ENCODE measurements at places on chromosomes 2 and 18.

- no peak for DNase-seq
Measured at GRCh38 chr2:145012806-145013205, 492.9 kb upstream of the ZEB2 start.

GRCh38 chr18:48388478-48388877 lies 20.7 kb downstream of the ZBTB7C start:
- DNase-seq, result no peak

- DNase-seq, result peak; percentile 55
Measured at GRCh38 chr2:42101206-42102023, 53.6 kb downstream of the PKDCC start.

- DNase-seq, result no peak
Measured at GRCh38 chr18:25033747-25034471, 318.1 kb downstream of the ZNF521 start.

GRCh38 chr2:70471129-70471528 lies 82.5 kb downstream of the TGFA start:
- DNase-seq, result no peak

DNA sequence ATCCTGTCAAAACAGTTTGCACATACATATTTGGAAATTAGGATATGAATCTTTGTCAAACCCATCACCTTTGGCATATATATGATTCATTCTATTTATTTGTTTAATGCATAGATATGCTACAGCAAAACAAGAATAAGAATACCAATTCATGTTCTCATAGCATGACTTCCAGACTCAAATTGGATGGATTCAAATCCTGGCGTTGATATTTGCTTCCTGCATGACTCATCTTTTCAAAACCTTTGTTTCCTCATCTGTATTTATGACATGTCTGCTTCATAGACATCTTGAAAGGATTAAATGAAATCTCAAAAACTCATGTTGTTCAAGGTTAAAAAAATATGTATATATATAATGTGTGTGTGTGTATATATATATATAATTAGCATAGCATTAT lies 261.3 kb downstream of the MBD5 start:
- no peak for DNase-seq

DNA sequence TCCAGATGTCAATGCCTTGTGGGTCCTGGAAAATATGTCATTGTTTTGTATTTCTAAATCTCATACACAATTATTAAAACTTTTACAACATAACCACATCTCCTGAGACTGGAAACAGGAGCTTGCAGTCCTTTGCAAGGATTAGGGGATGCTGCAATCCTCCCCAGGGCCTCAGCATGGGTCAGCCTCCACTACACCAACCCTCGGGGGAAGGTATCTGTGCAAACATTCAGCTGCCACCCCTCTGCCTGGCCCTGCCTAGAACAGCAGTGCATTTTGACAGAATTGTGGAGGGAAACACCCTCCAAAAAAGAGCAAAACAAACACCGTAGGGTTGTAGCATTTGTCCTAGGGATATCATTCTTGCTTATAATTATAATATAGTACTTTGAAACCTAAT lies 4.2 kb upstream of the UPP2 start:
- DNase-seq, result no peak

GRCh38 chr2:14148216-14148615 lies 484.3 kb upstream of the LRATD1 start:
- no peak for DNase-seq

DNA sequence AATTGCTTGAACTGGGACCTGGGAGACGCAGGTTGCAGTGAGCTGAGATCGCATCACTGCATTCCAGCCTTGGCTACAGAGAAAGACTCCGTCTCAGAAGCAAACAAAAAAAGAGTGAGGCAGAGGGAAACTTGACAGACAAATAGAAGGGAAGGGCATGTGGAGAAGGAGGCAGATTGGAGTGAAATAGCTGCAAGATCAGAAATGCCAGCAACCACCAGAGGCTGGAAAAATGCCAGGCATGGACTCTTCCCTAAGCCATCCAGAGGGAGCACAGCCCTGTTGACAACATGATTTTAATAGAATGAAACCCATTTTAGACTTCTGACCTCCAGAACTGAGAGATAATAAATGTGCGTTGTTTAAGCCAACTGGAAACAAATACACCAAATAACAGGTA lies 447.2 kb upstream of the SPHKAP start:
- no peak for DNase-seq

GRCh38 chr2:42493468-42494354 lies at the start of gene KCNG3:
KCNG3 (minus strand) TSS chr2:42493982; CDS start chr2:42493501, 481 bp downstream.
- peak; percentile 63 for DNase-seq

DNA sequence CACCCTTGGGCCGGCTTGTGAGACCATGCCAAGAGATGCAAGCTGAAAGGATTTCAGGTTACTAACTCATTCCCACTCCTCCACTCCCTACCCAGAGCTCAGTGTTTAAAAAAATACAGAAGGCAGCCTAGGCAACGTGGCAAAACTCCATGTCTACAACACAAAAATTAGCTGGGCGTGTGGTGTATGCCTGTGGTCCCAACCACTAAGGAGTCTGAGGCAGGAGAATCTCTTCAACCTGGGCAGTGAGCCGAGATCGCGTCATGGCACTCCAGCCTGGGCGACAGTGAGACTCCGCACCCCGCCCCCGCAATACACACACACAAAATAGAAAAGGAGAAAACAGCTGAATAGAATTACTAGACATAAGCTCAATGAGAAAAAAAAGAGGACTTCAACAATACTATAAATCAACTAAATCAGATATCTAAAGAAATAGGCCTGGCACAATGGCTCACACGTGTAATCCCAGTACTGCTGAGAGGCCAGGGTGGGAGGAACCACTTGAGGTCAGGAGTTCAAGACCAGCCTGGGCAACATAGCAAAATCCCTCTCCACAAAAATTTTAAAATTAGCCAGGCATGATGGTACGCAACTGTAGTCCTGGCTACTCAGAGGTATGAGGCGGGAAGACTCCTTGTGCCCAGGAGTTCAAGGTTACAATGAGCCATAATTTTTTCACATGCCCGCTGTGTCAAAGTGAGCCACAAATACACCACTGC lies 10.1 kb downstream of the IWS1 start:
- DNase-seq, result no peak

DNA sequence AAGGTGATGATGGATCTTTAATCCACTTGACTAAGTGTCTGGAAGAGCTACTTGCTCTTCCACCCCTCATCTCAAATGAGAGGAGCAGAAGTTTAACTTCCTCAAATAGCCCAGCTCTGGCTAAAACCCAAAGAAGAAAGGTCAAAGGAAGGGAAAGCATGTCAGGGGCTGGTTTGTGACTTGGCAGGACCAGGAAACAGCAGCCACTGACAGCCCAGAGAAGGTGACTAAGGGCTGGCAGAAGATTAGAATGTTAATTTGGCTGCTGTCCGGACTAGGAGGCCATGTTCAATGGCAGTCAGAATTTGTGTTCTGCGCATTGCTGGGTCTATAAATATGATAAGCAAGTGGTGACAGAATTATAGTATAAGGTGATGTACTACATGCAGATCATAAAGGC lies 386.2 kb downstream of the SETBP1 start:
- no peak for DNase-seq

DNA sequence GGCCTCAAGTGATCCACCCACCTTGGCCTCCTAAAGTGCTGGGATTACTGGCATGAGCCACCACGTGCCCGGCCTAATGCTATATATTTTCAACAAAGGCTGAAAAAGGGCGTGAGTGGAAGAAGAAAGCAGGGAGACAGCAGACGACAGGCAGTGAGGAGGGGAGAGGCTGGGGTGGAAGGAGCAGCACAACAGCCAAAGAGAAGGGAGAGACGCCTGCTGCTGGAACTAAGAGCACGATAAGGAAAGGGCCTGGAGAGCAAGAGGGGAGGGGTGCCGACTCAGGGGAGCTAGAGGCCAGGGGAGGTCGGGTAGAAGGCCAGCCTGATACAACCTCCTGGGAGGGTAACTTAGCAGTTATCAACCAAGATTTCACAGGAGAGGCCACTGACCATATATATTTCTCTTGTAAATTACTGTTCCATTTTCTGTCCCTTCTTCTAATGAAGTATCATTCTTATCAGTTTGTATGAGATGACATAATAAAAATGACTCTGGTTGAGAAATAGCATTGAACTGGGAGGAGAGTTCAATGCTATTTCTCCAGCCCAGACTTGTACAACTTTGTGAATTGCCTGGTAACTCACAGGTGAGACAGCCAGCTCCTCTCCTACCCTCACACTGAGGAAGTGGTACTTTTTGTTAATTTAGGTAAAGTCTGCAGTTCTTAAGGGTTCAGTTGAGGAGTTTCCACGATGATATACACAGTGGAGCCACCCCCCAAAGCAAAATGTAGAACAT lies 5.8 kb upstream of the RNU4ATAC start:
- DNase-seq, result no peak

GRCh38 chr2:100178085-100178788 lies 35.8 kb upstream of the AFF3 start:
- peak; percentile 19 for DNase-seq

DNA sequence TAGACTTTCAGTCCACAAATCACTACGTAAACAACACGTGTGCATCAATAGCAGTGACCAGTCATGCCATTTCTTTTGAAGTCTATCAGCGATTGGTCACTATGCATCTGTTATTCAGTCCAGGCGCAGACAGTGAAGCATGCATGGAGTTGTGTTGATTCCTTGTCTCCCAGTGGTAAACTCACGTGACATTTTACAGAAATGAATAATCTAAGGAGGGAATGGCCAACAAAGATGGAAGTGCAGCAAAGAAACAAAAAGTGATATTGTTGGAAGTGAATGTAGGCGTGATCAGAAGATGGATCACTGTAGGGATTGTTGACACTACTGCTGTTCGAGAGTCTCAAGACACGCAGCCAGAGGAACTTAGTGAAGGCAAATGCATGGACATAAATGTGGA lies 317.8 kb upstream of the MGAT5 start:
- DNase-seq, result no peak

- no peak for DNase-seq
Measured at GRCh38 chr2:74872389-74872836, 38.5 kb downstream of the HK2 start.

- no peak for DNase-seq
Measured at GRCh38 chr2:172861098-172861497, 125.5 kb downstream of the RAPGEF4 start.

DNA sequence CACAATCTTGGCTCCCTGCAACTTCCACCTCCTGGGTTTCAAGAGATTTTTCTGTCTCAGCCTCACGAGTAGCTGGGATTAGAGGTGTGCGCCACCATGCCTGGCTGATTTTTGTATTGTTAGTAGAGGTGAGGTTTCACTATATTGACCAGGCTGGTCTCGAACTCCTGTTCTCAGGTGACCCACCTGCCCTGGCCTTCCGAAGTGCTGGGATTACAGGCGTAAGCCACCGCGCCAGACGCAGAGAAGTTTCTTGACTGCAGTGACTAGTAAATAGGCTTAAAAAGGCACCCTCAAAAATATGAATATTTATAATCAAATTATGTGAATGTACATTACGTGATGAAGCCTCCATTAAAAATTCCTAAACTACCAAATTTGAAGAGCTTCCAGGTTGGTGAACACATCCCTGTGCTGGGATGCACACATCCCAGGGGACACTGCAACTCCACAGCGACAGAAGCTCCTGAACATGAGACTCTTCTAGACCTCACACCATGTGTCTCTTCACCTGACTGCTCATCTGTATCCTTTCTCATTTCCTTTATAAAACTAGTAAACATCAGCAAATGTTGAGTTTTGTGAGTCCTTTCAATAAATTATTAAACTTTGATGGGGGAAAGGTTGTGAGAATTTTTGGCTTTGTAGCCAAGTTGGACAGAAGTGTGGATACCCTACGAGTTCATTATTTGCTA lies 203.3 kb upstream of the SPOPL start:
- no peak for DNase-seq

GRCh38 chr2:5164776-5165525 lies 527.2 kb upstream of the SOX11 start:
- DNase-seq, result no peak

GRCh38 chr18:12278741-12279682 lies 24.9 kb downstream of the CIDEA start:
- no peak for DNase-seq

- DNase-seq, result no peak
Measured at GRCh38 chr18:48959921-48960920, 9.5 kb upstream of the SMAD7 start.

- no peak for DNase-seq
Measured at GRCh38 chr2:212157012-212157411, 381.6 kb downstream of the ERBB4 start.

GRCh38 chr2:176269319-176270099 lies at the start of gene MTX2:
MTX2 (plus strand) TSS chr2:176269442; CDS start chr2:176269630, 188 bp downstream.
- peak; percentile 71 for DNase-seq

GRCh38 chr2:68441179-68441993 lies 25.7 kb downstream of the FBXO48 start:
- DNase-seq, result peak; percentile 91

DNA sequence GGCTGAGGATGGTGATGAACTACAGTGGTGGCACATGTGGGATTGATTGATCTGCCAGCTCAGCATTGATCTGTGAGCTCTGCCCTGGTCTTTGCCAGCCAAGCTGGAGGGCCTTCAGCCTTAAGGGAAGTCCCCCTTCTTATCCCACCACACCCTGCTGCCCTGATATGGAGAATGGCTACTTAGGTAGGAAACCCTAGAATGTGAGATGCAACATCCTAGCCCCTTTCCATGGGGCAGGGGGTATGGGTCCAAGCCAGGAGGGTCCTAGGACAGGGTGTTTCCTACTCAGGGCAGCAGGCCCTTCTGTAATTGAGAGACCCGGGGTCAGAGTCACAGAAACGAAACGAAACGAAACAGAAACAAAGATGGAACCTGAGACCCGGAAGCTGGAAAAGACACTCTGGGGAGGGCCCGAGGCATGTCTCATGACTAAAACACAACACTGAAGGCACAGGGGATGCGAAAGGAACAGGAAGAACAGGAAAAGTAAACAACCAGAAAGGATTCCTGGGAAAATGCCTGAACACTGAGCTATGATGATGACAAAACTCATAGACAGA lies 16.9 kb upstream of the SULT1C2 start:
- DNase-seq, result no peak

DNA sequence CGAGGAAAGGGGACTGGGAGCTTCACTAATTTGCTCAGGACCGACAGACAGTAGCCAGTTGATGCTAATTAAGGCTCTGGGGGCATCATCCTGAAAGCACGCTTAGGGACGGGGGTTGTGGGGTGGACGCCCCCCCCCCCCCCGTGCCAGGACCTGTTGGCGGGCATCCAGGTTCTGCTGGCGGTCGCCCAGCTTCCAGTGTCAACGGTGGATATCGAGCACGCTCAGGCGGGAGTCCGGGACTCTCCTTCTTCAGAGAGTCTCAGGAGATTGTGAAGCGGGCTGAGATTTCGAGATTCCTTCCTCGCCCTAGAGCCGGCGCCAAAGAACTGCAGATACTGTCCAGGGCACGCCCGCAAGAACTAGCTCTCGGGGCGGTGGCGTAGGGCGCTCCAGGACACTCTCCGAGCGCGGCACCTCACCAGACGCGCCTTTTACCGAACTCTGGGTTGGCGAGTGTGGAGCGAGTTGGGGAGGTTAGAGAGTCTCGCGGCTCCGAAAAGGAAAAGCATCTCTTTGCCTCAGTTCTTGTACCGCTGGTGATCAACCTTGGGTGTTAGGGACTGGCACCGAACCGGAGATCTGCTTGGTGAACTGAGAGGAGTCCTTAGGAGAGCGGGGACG lies 5.6 kb downstream of the RAX start:
- no peak for DNase-seq

DNA sequence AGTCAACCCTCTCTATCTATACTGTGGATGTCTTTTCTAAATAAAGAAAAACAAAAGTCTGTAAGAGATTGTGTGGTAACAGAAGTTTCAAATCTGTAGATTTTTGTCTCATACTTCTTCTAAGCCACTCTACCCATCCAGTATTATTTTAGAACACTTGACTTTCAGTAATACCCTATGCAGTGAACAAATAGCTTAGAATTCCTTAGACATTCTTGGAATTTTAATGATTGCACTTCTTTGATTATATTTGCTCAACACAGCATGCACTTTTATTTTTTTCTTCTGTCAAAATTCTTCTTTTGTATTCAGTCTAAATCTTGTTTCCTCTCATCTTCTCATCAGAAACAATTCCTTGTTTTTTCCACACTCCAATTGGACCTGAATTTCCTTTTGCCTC lies 1080.2 kb downstream of the SUCLG1 start:
- DNase-seq, result no peak

All from stimulated activated CD4-positive, alpha-beta T cell treated with anti-CD3 and anti-CD28 coated beads, Interleukin-4, amount 100 ng/mL, for 24 hours (primary cell).